Common myeloid progenitor, CD34-positive (primary cell): ENCODE measurements at places on chromosomes 16 and 17.

DNA sequence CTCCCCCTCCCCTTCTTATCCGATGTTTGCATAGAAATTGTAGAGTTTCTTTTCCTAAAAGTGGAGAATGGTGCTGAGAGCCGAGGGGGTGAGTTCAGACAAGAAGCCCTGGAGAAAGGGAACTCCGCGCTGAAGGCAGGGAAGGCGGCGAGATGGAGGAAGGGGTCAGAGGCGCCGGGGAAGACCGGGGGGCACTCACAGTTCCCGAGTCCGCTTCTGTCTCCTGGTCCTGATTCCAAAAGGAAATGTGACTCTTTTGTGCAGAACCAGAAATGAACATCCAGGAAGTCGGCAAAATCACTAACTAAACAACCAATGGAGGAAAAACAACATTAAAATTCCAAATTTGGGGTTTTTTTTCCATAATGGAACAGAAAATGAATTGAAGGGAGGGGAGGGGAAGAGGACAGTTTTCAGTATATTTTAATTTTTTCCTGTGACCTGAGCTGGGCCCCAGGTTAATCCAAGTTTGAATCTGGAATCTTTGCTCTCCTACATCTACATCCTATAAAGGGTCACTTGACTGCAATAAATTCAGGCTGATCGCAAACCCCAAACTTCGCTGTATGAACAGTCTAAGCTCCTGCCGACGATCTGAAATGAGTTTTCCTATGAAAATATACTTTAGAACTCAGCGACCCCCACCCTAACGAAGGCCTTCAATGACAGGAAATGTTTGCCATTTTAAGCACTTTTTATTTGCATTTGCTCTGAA is 252.3 kb downstream of the C16orf95 start:
- DNase-seq: no peak

DNA sequence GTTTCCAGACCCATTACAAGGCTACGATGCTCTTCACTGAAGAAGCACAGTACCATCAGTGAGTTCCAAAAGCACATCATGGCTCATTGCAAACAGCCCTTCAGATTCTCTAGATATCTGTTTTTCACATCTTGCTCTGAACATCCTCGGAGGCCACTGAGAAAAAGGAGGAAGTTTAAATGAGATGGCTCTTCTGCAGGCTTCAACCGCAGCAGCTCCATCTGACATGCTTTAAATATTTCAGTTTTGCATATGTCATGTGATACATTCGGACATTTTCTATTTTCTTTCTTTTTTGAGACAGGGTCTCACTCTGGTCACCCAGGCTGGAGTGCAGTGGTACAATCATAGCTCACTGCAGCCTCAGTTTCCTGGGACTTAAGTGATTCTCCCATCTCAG is 396.8 kb downstream of the NPIPA8 start:
- peak; percentile 71 for DNase-seq

GRCh38 chr17:16950488-16950887 is 21.4 kb downstream of the TNFRSF13B start:
- DNase-seq: no peak

DNA sequence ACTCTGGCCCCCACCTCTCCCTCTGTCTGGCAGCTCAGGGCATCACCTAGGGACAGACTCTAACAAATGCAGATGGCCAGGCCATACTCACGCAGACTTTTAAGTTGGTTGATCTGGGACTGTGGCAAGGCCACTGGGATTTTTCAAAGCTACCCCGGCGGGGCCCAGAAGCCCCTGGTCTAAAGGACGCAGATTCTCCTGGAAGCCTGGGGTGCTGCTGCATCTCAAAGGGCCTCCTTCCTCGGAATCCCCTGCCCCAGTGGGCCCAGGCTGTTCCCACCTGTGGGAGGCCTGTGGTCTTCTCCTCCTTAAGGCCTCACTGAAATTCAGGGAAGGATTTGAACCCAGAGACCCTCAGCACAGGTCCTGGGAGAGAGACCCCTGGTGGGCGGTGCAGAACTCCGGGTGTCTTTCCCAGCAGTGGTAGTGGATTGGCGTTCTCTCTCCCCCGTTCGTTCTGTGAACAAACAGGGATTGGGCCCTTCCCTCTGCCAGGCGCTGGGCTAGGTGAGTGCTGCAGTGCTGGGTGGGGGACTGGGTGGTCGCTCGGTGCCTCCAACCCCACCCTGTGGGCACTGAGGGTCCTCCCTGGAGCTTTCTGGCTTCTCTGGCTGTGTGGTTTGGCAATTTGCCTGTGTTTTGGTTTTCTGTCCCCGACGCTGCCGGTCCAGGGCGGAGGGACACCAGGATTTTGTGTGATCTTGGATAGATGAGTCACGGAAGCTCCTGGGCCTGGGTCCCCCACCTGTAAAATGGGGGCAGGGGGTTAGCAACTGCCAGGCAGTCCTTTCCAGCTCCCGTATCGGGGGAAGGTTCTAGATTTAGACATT is 160.5 kb upstream of the GSE1 start:
- peak; percentile 64 for DNase-seq

- peak; percentile 75 for DNase-seq
Measured at GRCh38 chr16:69123910-69124309, 8.5 kb downstream of the CHTF8 start.

DNA sequence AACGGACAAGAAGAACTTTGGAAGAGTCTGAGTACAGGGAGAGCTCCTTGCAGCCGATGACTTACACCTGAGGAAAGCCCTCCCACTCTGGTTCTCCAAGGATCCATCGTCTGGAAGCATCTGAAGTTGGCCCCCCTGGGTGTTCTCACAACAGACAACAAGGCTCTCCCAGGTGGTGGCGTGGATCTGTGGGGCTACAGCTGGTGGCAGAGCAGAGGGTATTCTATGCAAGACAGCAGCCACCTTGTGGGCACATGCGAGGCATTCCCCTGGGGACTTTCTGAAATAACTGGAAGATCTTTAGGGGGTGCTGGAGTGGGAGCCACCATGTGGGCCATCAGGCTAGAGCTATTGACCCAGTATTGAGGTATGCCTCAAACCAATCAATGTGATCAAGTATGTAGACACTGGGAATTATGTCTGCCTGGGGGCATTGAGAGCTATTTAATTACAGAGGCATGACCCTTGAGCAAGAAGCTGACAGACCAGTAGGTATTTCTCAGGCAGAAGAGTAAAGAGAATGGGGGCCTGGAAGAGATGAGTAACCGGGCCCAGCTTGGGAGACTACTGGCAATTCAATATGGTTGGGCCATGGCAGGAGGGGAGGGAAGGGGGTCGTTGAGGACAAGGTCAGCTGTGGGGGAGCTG is 6.9 kb upstream of the KRT19 start:
- DNase-seq: no peak

GRCh38 chr17:80561541-80562114 is 17.0 kb downstream of the RPTOR start:
- DNase-seq: no peak

DNA sequence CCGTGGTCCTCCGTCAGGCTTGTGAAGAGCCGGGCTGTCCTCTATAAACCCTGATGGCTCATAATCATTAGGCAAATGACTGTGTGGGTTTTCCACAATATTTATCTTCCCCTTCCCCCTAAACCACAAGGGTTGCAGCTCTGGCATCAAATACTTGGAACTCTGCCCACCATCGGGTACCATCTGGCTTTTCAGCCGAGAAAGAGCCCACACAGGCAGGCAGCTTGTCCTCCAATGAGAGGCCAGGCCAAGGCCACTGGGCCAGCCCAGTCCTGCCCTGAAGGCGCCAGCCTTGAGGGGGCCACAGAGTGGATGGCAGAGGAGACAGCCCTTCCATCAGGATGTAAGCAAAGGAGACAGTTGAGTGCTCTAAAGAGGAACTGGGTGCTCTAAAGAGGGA is 31.8 kb upstream of the NAT9 start:
- DNase-seq: peak; percentile 70

DNA sequence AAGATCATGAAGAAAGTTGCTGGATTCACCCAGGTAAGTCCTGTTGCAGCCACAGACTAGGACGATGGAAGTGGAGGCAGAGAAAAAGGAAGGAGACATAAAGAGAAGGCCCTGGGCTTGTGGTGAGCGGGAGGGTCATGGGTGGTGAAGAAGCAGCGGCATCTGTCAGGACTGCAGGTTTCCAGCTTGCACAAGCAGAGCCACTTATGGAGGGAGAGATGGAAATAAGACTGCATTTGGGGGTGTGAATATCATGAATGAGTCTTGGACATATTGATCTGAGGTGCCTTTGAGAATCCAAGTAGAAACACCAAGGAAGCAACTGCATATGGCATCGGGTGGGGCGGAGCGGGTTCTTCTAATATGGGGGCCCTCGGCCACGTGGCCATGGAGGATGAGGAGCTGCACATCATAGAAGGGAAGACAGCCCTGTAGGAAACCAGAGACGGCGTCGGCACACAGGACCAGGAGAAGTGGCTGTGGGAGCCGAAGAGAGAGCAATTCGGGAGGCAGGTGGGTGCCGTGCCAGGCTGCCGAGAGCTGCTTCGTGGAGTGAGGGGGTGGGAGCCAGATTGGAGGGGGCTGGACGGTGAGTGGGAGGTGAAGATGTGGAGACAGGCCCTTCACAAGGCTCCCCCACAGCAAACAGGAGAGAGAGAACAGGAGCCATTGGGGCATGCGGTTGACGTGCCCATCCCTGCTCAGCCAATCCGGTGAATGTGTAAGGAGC is 243.5 kb downstream of the GSG1L start:
- DNase-seq: no peak

DNA sequence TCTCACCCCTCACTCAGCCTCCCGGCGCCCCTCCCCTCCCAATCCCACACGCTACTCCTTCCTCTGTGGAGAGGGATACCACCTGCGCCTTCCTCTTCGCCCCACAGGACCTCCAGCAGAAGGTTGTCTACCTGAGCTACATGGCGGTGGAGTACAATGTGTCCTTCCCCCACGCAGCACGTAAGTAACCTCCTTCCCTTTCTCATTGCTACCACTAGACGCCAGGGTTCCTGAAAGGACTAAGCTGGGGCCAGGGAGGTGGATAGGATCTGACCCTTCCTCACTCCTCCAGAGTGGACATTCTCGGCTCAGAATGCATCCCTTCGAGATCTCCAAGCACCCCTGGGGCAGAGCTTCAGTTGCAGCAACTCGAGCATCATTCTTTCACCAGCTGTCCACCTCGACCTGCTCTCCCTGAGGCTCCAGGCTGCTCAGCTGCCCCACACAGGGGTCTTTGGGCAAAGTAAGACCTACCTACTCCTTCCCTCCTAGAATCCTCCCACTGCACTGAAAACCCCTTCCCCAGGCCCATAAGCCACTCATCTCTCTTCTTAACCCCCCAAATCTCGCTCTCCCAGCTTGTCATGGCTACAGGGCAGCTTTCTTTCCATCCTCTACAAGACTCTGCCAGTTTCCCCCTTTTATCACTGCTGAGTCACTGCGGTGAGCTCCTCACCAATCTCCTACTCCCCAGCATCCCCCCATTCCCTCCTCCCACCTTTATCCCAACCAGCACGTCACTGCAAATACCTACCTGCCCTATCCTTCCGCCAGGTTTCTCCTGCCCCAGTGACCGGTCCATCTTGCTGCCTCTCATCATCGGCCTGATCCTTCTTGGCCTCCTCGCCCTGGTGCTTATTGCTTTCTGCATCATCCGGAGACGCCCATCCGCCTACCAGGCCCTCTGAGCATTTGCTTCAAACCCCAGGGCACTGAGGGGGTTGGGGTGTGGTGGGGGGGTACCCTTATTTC is 1.5 kb downstream of the CD68 start:
- DNase-seq: no peak

- peak; percentile 88 for DNase-seq
Measured at GRCh38 chr17:7883781-7884386, 4.7 kb upstream of the CHD3 start.

DNA sequence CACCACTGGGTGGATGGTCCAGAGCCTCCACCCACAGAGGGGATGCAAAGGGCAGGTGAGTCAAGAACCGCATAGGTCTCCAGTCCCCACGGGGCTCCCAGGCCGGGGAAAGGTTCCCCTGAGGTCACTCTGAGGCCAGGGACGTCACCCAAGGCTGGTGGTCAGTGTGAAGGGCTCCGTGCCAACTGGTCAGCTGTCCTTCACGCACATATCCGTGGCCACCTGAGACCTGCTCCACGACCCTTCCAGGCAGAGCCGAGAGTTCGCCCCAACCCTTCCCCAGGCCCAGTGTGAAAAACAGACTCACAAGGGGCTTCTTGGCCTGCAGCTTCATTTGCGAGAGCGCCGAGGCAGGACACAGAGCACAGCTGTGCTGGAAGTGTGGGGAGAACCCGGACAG is 2.8 kb downstream of the TSR3 start:
- DNase-seq: no peak

DNA sequence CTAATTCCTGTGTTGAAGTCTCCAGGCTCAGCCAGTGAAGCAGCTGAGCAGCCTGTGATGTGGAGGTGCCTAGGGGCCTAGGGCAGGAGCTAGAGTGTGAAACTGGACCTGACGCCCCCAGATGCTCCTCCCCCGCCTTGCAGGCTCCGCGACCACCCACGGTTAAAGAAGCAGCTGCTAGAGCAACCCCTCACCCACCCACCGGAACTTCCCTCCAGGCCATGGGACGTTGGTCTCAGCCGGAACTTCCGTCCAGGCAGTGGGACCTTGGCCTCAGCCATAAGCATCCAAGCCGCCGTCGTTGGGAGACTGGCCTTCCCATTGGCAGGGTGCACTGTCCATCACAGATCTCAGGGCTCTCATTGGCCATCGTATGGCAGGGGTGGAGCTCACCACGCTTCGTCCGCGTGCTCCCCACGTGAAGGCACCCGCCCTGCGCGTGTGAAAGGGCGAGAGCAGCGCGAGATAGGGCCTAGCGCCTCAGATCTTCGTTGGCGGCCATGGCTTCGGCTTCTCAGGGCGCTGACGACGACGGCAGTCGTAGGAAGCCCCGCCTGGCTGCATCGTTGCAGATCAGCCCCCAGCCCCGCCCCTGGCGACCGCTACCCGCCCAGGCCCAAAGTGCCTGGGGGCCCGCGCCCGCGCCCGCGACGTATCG is at the start of gene ADAD2:
TSS of gene ADAD2 (plus strand) at position 427 of the 658 bp plus-strand sequence. CDS start at position 501, 74 bp downstream.
- no peak for DNase-seq

- peak; percentile 43 for DNase-seq
Measured at GRCh38 chr17:81684442-81684911, 666 bp downstream of the HGS start.

DNA sequence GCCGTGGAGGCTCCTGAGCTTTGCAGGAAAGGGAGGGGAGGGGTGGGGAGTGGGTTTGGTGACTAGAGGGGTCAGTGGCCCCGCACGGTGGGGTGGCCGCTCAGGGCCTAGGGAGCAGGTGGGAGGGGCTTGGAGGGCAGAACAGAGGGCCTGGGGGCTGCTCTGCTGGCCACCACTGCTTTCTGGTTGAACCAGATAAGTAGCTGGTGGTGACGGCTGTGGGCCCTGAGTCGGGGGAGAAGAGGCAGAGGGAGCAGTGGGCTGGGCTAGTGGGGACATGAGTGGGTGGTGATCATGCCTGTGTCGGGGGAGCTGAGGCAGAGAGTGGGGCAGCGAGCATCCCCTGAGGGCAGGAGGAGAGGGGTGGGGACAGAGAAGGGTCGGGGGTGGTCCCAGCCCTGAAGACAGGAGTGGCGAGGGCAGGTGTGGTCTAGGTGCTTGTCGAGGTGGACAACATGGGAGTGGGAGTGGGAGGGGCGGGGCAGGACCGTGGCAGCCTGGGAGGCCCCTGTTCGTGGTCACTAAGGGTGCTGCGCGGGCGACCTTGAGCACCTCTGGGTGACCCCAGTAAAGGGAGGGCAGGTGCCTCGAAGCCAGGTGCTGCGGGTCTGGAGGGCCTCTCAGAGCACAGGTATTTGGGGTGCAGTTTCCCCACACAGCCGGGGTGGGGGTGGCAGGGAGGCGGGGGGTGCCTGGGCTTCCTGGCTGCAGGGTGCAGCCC is 6.3 kb upstream of the CD7 start:
- DNase-seq: no peak
